ENCODE measurements at places on chromosomes 3 and 15.

DNA sequence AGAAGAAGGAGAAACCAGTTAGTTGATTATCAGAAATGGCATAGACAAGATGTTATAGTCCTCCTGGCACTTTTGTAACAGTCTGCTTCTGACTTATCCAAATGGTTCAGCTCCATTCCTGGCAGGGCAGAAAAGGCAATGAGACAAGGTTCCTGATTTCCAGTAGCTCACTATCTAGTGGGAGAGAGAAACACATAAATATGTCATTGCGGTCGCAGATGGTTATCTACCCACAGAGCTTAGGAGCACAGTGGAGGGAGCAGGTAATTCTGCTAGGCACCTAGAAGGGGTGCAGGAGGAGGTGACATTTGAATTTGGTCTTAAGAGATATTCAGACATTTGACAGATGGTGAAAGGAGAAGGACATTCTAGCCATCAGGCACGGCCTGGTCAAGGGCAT lies 78.1 kb downstream of the TAMM41 start:
- no peak for DNase-seq

DNA sequence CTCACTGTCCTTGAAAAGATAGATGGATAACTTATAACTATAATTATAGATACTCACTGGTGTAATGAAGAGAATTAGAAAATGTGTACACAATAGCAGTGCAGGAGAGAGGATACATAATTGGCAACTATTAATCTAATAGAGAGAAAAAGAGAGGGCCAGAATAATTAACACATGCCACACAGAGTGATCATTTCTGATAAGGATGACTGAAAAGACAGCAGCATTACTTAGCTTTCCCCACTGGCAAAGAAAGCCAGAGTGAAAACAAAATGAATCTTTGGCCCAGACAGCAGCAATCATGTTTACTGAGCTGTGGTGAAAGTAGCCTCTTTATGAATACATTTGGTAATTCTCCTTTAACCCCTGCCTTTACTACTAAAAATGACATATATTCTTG lies 493.3 kb upstream of the ROBO1 start:
- DNase-seq: no peak

GRCh38 chr15:66884115-66884622 lies 181.2 kb upstream of the SMAD3 start:
- DNase-seq: no peak

GRCh38 chr3:9301091-9301490 lies 51.6 kb upstream of the SRGAP3 start:
- no peak for DNase-seq

DNA sequence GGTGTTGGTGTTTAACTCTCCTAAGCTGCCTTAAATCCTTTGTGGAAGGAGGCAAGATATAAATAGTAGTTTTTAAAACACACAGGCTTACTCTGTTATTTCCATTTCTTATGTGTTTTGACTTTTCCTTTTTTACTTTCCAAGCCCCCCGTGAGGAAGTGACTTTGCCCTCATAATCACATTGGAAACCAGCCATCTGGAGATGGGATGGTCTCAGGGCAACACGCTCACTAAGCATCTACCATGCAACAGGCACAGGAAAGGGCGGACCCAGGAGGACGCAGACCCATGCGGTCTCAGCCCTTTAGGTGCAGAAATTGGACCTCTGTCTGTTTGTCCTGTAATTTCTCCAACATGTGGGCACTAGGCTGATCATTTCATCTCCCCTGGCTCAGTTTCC lies 115.7 kb downstream of the PDZRN3 start:
- no peak for DNase-seq

DNA sequence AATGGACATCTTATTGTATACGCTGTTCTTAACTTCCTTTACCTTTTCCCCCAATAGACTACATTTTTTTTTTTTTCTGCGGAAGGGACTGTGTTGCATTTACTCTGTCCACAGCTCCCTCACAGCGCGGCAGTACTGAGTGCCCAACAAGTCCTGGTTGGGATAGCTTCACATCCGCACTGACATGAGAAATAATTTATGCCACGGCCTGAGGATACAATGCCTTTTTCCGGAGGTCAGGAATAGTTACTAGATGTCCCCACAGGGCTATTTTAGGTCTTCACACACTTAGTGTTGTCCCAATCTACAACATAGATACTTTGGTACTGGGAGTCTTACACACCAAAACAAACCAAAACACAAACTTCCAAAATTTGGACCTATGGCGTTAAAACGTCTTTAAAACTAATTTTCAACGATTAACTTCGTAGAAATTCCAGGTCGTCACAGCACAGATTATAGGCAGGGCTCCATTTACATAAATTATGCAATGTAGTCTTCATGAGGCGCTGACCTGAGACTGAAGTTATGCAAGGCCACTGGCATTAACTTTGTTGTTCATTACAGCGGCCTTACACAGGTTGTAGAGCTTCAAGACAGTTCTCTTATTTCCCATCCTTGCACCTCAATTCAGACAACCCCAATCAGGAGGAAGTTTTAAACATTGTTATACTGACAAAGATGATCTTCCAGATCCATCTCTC lies 989 bp upstream of the PPIB start:
- DNase-seq: no peak

GRCh38 chr3:134103470-134103869 lies 73.7 kb upstream of the SLCO2A1 start:
- DNase-seq: no peak

DNA sequence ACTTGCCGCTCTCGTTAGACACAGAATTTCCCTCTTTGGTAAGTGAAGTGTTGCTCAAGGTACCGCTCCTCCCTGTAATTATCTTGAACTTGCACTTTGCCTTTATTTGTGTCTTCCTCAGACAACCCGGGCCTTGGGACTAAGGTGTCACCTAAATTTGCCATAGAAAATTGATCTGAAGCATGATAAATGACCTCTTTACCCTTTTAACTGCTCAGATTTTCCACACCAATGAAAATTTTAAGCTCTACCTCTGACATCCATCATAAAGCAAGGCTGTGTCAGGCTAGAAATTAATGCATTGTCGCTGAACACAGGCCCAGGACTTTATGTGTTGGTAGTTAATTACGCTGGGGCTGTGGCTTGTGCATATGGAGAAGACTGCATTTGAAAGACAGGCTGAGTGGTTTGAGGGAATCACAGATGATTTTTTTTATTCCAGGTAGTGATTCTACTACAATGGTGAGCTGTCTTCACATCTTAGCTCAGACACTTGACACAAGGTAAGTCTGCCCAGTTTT lies 199.6 kb upstream of the CHRM5 start:
- DNase-seq: no peak

GRCh38 chr3:196916221-196916620 lies 26.1 kb downstream of the NCBP2 start:
- no peak for DNase-seq
